ENCODE measurements at places on chromosomes 12 and 14.

DNA sequence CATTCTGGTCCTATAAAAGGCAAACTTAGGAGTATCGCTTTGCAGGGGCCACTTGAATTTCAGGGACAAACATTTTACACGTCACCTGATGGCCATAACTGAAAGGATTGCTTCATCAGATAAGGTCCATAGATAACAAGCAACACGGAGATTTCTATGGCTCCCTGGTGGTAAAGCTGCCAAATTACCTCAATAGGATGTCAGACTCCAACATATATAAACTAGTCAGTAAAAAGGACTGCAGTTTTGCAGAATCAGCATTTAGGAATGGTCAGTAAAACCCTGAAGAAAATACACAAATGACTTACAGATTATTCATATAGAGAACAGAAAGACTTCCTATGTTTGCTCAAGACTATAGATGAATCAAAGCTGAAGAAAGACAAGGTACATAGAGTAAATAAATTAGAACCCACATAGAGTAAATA is 66.1 kb upstream of the GRIP1 start:
- DNase-seq = no peak

DNA sequence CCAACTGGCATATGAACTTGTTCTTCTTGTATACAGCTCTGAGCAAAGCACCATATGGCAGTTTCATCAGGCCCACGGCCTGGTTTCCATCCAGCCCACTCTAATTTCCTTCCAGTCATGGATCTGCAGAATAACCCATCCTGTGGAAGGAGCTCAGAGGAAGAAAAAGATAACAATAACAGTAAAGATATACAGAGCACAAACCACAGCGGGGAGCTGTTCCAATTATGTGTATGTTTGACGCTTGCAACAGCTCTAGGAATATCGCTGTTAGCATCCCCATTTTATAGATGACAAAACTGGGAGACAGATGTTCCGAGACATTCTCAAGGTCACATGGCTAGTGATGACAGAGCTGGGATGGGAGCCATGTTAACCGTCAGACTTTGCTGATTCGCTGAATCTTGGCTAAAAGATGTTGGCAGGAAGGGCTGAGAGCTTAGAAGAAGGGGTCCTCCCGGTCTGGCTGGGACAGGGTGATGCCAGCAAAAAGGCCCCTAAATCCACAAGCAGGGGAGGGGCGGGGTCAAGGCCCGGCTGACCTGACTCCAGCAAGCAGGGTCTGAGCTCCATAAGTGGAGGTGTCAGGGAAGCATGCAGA is 34.4 kb upstream of the CIPC start:
- no peak for DNase-seq

- no peak for DNase-seq
Observed at GRCh38 chr14:103330536-103330935, 3.5 kb upstream of the EIF5 start.

GRCh38 chr14:64467101-64467500 is 1.8 kb downstream of the AKAP5 start:
- no peak for DNase-seq

DNA sequence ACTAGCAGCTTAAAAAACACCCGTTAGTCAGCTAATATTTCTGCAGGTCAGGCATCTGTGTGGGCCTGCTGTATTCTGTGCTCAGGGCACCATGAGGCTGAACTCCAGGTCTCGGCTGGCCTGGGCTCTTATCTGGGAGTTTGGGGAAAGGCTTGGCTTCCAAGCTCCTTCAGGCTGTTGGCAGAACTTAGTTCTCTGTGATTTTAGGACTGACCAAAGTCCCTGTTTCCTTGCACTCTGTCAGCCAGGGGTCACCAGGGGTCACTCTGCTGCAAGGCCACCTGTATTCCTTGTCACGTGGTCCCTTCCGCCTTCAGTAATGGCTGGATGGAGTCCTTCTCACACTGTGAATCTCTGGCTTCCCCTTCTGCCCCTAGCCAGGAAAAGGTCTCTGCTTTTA is 586.4 kb downstream of the AACS start:
- DNase-seq = no peak

- no peak for DNase-seq
Observed at GRCh38 chr12:89469361-89469760, 55.2 kb downstream of the GALNT4 start.

- no peak for DNase-seq
Observed at GRCh38 chr12:130299574-130299973, 38.1 kb upstream of the PIWIL1 start.

DNA sequence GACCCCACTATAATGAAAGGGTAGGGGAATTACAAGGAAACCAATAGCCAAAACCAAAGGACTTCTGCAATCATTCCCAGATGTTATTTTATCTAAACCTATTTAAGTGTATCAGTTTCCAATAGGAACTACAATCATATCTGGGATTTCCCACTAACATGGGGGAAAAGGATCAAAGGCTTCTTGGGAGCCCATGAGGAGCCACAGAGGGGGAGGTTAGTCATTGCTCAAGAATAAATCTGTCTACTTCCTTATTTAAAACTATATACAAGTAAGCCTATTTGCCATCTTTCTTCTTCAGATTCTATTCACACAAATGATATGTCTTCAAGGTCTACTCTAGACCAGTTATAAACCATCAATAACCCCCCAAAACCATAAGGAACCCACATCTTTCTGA is 33.1 kb downstream of the FGD6 start:
- DNase-seq = no peak

GRCh38 chr14:75427482-75428229 is at the start of gene JDP2:
JDP2 (plus strand) TSS chr14:75428022; CDS start chr14:75437921, 9,899 bp downstream.
- DNase-seq = peak; percentile 20

GRCh38 chr12:48331399-48331798 is 19.3 kb downstream of the ZNF641 start:
- DNase-seq = no peak

DNA sequence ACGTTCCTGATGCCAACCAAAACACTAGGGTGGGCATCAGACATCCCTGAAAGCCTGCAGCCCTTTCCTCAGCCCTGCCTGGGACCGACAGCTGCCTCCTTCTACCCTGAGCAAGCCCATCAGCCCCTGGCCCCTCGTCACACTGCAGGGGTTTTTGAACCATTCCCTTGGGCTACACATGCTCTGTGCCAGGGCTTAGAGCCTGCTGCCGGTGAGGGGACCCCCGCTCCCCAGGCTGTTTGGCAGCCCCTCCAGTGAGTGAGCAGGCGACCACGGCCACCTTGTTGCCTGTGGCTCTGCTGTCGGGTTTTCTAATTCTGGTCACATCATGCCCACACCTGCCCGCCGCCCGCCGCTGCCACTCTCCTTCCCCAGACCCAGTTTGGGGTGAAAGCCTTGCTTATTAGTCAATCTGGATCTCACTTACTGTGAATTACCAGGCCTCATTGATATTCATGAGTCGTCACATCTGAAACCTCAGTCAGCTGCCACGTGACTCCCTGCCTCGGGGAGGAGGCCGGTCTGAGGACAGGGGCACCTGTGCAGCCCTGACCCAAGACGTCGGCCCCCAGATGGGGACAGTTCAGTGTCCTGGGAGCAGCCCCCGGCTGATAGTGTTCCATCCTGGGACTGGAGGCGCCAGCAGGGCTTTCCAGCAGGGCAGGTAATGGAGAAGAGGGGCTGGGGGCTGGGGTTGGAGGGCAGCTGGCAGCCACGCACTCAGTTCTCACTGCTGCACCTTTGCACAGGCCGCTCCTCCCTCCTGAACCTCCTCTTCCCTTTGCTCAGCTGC is 163.0 kb downstream of the RBM19 start:
- DNase-seq = no peak

- no peak for DNase-seq
Observed at GRCh38 chr12:32617534-32617933, 61.6 kb upstream of the DNM1L start.

- no peak for DNase-seq
Observed at GRCh38 chr14:51498411-51499227, 153.1 kb upstream of the FRMD6 start.

DNA sequence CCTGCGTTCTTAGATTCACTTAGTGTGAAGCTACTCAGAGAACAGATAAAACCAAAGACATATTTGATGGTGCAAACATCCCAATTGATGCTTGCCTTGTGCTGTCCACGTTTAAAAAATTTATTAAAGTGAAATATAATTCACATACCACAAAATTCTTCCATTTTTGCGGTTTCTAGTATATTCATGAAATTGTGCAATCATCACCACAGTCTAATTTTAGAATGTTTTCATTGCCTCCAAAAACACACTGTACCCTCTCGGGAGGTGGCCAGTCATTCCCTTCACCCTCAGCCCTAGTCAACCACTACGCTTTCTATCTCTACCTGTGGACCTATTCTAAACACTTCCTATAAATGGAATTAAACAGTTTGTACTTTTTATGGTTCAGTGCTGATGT is 1109.2 kb downstream of the FLRT2 start:
- DNase-seq = no peak

DNA sequence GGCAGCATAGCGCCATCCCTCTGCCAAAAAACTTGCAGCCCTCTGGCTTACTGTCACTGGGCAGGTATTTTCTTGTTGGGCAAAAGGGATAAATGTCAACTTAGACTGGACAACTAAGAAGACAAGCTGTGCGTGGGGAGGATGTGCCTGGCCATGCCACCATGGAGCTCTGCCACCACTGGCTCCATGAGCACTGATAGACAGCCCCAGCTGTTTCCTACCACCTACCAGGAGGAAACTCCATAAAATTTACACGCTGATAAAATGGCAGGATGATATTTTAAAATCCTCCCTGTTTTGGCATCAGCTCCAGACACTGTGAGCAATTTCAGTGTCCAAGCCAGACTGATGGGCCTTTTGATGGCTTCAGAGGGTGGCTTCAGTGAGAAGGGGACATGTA is 7.1 kb upstream of the GALNT16 start:
- no peak for DNase-seq

GRCh38 chr14:61104358-61104757 is 123.3 kb downstream of the SLC38A6 start:
- DNase-seq = no peak

All from HS-5 (cell line).